ENCODE measurements at places on chromosomes 7 and 10. TPM values are rescaled to one million over a fixed set of nuclear protein-coding genes. Genes with fewer than 3 reads are reported as not detected.

Gene GARIN1A
- 0.48 TPM for total RNA-seq

Gene TMEM72
- not detected for total RNA-seq

Gene TMEM106B
- 42.5 TPM for total RNA-seq

Gene LLCFC1
- total RNA-seq: not detected

Gene OR2A7
- total RNA-seq: 3.5 TPM

Gene NSMCE4A
- total RNA-seq: 69.4 TPM

Gene LRRC17
- total RNA-seq: 0.30 TPM

Gene EVX1
- not detected for total RNA-seq

Gene C10orf95
- not detected for total RNA-seq

Gene ADCY1
- 1.5 TPM for total RNA-seq

Gene CEP55
- 92.3 TPM for total RNA-seq

Gene PRF1
- 99.9 TPM for total RNA-seq

Gene KLF14
- total RNA-seq: not detected

Gene CARD11
- 167 TPM for total RNA-seq

Gene HTR5A
- not detected for total RNA-seq

Gene FAM149B1
- total RNA-seq: 17.0 TPM

Gene HNRNPA2B1
- total RNA-seq: 649 TPM

Gene SLC16A12
- total RNA-seq: not detected
